ENCODE measurements at places on chromosomes 11 and 22.
A peak's percentile ranks its signal among the peaks of the same experiment; 100 is the strongest.

- DNase-seq = no peak
These were observed 21.8 kb downstream of the CSF2RB start for GRCh38 chr22:36935313-36935610.

DNA sequence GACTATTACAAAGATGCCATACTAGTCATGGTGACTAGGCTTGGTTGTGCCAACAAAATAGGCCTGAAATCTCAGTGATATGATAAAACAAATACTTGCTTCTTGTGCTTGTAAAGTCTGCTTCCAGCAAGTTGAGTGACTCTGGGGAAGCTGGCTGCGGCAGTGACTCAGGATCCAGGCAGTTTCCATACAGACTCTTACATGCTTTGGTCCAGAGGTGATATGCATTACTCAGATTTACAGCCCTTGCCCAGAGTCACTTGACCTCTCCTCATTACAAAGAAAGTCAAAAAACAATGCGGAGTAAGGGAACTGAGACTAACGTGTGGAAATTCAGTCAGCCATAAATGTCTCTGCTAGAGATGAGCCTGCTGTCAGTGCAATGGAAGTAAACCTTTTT lies 387.5 kb downstream of the KCNA4 start:
- no peak for DNase-seq

GRCh38 chr11:86957976-86958646 lies 2.9 kb upstream of the FZD4 start:
- DNase-seq = no peak

DNA sequence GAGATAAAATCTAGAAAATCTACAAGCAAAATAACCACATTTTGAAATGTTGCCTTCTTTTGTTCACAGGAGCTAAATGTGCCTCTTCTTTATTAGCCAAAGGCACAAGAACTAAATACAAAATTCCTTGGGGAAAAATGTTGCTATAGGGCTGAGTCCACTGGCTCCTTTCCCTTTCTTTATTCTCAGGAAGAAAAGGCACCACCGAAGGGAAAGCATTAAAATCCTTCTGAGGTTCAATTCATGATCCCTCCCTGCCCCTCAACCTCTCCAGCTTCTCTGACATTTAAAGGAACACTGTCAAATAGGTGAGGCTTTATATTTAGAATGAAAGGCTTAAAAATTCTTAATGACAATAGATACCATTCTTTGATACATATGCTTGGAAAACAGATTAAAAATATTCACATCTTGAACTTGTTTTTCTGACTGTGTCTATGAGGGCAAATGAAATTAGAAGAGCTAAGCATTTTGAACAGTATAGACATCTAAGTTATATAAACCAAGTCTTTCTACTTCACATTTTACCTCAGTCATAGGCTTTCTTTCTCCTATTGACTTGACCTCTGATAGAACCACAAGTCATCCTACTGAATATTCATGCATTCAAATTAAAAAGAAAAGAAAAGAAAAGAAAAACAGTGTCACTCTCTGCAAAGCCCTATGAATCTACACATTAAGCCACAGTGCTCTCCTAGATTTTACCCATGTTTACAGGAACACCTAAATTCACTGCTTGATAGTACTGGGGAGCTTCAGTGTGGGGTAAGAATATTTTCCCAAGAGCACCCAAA lies 148.2 kb downstream of the MAML2 start:
- no peak for DNase-seq

DNA sequence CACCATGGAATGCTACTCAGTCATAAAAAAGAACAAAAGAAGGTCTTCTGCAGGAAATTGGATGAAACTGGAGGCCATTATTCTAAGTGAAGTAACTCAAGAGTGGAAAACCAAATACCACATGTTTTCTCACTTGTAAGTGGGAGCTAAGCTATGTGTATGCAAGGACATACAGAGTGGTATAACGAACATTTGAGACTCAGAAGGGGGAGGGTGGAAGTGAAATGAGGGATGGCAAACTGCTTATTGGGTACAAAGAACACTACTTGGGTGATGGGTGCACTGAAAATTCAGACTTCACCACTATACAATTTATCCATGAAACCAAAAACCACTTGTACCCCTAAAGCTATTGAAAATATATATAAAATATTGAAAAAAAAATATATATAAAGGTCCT lies 13.4 kb upstream of the CAT start:
- no peak for DNase-seq

- DNase-seq = no peak
These were observed 4.5 kb upstream of the NEFH start for GRCh38 chr22:29475550-29475949.

DNA sequence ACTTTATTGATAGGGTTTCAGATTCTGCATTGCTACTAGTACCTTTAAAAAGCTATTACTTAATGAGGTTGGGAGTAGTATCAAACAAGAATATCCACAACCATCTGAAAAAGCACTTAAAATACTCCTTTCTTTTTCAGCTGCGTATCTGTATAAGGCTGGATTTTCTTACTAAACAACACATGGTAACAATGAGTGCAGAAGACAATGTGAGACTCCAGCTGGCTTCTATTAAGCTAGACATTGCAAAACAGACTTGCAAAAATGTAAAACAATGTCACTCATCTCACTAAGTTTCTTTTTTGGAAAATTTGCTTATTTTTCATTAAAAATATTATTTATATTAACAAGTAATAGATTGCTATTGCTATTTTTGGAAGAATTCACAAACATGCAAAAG lies 132.6 kb downstream of the WNT11 start:
- no peak for DNase-seq

DNA sequence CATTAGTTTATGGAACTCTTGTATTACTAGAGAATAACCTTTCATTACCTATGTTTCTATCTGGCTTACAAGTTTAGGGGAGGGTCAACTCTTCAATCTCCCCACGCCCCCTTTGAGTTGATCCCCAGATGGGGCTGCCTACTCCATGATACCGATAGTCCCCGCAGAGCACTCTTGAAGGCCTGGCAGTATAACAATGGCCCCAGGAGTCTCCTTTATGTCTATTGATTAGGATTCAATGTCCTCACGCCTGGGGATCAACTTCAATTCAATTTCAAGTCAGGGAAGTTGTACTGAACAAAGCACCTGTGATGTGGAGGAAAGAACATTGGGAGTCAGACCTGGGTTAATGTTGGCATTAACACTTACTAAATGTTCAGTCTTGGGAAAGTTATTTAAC lies 520.2 kb downstream of the METTL15 start:
- DNase-seq = no peak

DNA sequence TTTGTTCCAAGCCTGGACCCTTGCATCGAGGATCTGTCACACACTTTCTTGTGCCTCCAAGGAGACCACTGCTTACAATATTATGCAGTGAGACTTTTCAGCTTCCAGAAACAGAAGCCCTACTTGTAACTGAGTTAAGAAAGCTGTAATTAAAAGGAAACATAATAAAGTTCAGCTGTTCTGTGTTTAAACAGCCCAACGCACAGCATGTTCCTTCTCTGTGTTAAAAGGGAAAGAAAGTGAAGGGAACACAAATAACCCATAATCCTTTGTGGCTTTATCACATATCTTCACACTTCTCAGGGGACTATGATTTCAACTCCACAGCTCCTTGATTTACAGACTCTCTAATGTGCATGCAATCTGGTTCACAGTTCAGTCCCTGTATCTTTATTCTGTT lies 200.3 kb upstream of the MTNR1B start:
- DNase-seq = no peak

DNA sequence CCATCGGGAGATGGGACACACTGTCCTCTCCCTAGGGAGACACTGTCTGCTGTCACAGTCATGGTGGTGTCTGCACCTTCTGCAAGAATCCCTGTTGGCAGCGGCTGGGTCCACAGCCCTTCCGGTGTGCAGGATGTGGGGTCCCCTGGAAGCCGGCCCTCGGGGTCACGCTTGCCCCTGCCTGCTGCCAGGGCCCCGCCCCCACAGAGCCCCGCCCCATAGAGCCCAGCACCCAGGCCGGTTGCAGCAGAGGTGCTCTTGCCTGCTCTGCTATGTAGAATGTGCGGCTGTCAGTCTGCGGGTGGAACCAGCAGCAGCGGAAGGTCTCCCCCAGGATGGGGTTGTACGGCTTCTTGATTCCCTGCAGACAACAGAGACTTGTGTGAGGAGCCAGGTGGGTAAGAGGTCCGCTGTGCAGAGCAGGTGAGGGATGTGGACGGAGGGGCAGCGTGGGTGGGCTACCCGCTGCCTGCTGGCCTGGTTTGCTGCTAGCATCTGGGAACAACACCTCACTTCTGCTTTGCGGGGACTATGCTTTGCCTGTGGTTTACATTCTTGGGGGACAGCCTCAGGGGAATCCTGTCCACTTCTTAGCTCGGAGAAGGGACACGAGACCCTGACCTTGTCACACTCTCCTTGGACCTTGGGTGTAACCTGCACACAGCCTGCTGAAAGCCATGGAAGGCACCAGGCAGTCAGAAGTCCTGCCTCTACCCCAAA lies 44.9 kb upstream of the CARS1 start:
- DNase-seq = no peak

DNA sequence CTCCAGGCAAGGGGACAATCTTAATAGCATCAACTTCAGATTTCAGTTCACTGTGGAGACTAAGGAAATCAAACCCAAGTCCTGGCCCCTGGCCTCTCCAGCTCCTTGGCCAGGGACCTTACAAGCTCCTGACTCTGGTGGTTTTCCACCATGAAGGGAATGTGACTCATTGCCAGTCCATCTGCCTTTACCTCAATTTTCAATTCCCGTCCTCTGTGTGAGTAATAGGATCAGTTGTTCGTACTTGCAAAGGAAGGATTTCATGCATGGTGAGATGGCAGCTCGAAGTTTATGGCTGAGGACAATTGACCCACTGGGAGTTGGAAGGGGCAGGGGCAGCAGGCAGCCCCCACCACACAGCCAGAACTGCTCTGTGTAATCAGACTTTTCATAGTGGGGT lies 42.5 kb downstream of the INSC start:
- DNase-seq = no peak

GRCh38 chr11:44978274-44978960 lies 27.7 kb upstream of the TP53I11 start:
- no peak for DNase-seq

DNA sequence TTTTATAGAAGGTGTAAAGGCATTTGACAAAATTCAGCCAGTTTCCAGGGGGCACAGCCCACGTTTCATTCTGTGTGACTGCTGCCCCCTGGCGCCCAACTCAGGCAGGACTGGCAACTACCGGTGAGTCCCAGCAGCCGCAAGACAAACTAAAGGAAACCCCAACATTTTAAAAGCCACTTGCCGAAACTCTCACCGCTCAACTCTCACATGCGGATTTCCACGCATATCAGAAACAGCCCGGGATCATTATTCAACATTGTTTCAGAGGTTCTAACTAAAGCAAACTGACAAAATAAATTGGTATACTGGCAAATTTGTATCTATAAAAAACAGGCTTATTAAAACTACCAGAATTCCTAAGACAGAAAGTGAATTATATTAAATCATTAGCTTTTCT lies 48.2 kb downstream of the MORC2 start:
- no peak for DNase-seq

GRCh38 chr11:23543651-23544222 lies 683.5 kb upstream of the CCDC179 start:
- DNase-seq = no peak

GRCh38 chr11:134261626-134262488 lies 8.5 kb downstream of the ACAD8 start:
- DNase-seq = no peak

DNA sequence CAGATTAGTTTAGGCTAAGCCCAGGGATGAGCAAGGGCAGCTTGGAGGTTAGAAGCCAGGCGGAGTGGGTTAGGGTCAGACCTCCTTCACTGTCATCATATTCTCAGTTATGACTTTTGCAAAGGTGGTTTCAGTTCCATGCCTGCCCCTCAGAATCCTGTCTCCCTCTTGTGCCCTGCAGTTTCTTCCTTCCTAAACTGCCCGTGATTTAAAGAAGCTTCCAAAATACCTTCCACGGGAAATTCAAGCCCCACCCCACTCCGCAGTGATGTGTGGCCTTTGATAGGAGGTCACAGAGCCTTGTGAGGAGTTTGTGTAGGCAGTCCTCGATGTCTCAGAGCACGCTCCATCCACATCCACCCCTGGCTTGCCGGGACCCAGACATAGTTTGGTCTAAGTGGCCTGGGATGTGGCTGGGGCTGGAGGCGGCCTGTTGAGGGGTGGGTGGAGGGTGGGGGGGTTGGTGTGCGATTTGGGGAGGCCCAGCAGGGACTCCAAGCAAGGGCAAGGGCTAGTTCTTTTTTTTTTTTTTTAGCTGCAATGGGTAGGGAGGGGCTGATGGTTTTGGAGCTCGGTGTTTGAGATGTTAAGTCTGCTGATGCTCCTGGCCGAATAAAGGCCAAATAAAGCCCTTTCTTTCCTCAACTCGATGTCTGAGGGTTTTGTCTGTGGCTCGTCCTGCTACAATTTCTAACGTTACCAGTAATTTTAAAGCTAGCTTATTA lies 1.6 kb upstream of the IFITM1 start:
- DNase-seq = no peak

- DNase-seq = no peak
These were observed 273.4 kb downstream of the TTC28 start for GRCh38 chr22:28406246-28406645.

- DNase-seq = no peak
These were observed 99.5 kb downstream of the CASP12 start for GRCh38 chr11:104798789-104799188.

GRCh38 chr11:94727819-94728218 lies 40.3 kb upstream of the AMOTL1 start:
- DNase-seq = no peak

GRCh38 chr22:35961480-35962295 lies 66.9 kb downstream of the RBFOX2 start:
- peak; percentile 12 for DNase-seq

DNA sequence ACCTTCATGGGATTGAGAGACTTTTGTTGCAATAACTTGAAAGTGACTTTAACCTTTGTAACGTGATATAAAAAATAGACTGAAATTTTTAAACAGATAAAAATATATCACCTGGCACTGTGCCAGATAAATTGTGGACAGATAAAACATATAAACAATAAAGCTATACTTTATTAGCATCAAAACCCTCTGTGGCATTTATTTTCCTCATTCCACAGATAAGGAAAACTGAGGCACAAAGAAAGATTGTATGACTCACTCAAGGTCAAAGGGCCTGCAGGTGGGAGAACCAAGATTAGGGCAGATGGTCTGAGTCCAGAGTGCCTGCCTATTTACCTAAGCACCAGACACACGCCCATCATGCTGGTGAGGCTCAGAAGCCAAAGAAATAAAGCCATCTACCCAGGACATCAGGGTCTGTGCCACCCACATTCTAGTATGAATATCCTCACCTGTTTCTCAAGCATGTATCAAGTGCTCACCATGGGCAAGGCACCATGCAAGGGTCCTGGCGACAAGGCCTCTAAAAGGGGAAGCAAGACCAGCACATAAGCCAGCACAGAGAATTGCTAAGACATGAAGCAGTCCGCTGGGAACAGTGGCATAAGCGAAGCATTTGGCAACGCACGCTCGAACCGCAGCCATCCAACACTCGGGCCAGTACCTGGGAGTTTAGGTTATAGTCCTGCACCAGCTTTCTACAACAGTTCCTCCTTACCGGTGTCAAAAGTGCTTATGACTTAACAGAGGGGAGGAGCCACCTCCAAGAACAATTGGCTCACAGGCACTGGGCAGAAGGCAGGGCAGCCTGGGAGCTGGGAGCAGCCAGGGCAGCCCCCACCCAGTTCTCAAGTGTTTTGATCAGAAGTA lies 17.6 kb downstream of the MYH9 start:
- no peak for DNase-seq

- DNase-seq = no peak
These were observed 189.2 kb upstream of the ARHGAP20 start for GRCh38 chr11:110901441-110901840.

Data from NCI-H1417 treated with DMSO at 0.1 percent for 48 hours (cell line).